ENCODE measurements at places on chromosomes 12 and 14.

GRCh38 chr12:44876544-44877410, 662 bp upstream of the NELL2 start:
- DNase-seq, result peak; percentile 37

DNA sequence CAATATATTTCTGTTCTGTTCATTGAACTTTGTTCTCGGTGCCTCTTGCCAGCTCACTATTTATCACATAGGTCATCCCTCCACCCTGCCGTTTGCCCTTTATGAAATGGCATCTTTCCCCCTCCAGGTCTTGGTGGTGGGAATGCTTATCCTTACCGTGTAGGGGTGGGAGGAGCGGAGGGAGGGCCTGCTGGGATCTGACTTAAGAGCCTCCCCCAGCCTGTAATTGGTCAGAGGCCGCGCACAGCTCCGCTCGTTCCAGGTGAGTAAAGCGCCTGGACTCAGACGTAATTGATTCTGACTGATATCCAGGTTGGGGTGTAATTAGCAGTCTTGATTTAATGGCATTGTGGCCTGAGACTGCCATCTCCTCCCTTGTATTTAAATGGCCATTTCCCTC, 185.3 kb downstream of the TSPAN9 start:
- DNase-seq, result no peak

DNA sequence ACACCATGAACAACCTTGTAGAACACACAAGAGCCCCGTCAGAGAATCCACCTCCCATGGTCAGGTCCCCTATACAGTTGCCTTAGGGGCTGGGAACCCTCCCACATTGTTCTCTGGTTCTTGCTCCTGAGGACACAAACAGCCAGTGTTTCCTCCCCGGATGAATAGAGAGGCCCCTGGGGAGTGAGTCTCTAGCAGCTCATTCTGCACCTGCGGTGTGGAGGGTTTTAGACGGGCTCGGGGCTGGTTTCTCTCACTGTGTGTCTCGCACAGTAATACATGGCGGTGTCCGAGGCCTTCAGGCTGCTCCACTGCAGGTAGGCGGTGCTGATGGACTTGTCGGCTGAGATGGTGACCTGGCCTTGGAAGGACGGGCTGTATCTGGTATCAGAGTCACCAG, 1052.1 kb downstream of the TMEM121 start:
- no peak for DNase-seq

DNA sequence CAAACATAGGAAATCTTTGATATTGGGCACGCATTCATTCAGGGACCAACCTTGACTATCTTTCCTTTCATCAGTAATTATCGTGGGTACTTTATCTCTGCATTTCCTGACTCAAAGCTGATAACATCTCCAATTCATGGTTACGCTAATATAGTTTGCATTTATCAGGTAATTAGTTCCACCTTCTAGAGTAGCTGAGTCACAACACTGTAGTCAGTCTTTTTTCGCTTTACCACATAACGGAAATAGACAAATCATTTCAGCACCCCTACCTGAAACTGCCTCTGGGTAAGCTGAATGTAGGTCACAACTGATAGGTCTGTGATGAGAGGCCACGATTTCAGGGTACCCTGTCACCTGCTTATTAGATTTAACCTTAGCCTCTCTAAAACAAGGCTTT, 36.7 kb upstream of the IL22 start:
- DNase-seq, result peak; percentile 9

GRCh38 chr14:20116748-20117147, 6.2 kb downstream of the OR4K17 start:
- DNase-seq, result no peak

GRCh38 chr12:124410354-124411175, 115.7 kb downstream of the RFLNA start:
- DNase-seq, result no peak

DNA sequence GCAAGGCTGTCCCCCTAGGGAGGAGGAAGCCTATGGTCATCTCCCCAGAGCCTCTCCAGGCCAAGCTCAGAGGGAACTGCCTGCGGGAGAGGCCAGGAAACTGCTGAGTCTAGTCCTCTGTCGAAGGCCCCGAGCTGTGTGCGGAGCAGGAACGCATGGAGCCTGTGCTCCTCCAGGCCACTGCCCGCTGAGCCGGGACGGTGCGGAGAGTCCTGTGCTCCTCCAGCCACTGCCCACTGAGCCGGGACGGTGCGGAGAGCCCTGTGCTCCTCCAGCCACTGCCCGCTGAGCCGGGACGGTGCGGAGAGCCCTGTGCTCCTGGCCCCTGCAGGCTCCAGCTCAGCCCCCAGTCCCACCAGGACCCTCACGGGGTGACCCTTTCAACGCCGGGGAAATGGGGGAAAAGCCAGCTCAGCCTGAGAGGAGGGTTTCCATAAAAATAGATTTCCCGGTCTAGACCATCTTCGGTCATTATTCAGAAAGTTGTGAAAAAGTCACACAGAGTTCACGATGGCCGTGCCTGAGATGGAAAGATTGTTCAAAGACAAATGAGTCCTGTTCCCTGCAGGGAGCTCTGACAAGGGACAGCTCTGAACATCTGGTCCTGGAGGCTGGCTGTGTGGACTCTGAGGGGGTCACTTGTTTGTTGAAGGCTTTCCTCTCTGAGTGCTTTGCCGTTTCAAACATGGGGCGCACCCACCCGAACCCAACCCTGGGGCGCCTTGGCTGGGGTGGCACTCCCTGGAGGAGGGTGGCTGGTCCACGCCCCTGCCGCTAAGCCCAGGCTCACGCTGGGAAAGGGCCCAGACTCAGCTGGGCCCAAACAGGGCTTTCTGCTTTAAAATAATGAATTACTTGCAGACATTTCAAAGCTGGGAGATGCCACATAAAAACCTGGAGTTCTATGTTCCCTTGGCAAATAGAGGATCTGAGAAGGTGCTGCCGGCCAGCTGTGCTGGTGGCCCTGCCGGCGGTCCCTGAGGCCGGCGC, 85.5 kb downstream of the ADGRD1 start:
- DNase-seq, result no peak

DNA sequence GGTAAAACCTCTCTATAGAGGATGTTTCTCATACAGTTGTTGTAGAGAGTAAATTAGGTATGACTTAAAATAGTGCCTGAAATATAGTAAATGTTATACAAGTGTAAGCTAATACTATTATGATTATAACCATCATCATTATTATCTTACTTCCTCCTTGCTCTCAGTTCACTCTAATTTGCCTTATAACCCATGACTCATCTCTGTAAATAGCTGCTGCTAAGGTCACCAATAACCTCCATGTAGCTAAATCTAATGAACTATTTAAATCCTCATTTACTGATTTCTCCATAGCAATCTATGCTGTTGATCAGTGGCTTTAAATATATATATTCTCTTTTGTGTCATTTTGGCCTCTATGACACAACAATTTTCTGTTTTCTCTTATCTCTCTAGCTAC, 109.6 kb downstream of the RMST start:
- DNase-seq, result no peak

Measured in activated effector memory CD4-positive, alpha-beta T cell treated with Interleukin-2 at 50 U/mL for 16 hours (primary cell).